ENCODE measurements at places on chromosomes 1 and 21.

DNA sequence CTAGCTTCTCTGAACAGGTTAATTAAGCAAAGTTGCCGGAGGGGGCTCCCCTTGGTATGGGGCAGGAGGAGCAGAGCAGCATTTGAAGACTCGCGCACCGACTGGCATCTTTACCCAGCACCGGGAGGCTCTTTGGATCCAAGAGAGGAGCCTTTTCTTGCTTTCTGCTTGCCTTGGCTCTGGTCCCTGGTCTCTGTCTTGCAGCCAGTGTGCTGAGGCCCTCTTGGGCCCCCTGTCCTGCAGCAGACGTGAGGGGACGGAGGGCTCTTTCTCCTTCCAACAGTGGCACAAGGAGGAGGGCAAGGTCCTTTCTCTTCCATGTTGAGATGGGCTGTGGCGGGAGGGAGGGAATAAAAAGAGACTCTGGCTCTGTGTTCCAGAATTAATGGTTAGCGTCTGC is 45.6 kb downstream of the ZBTB18 start:
- DNase-seq = no peak

- DNase-seq = no peak
Measured at GRCh38 chr1:30648408-30649000, 74.9 kb downstream of the MATN1 start.

DNA sequence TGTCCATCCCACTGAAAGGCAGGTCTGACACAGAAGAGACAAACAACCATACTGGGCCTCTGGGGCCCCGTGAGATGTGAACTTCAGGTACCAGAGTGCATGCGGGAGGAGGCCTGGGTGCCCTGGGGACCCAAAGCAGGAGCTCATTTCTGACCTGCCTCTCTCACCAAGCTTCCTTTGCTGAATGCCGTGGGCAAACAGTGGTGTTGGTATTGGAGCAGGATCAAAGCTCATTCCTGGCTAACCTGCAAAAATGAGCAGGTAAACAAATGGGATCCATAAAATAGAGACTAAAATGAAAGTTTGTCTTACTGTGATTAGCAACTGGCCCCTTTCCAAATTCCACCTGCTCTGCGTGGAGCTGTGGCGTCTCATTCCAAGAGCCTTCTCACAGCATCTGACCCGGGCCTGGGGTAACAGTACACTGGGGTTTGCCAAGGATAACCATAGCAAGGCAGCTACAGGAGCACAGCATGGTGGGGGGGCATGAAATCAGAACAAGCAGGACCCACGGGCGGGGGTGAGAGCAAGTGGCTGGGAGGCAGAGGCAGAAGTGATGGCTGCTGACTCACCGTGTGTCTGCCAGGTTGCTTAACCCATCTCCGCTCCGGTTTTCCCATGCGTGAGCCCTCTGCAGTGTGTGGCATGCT is 103.6 kb downstream of the KIF26B start:
- DNase-seq = no peak

- no peak for DNase-seq
Measured at GRCh38 chr1:33382661-33383415, 48.1 kb downstream of the PHC2 start.

DNA sequence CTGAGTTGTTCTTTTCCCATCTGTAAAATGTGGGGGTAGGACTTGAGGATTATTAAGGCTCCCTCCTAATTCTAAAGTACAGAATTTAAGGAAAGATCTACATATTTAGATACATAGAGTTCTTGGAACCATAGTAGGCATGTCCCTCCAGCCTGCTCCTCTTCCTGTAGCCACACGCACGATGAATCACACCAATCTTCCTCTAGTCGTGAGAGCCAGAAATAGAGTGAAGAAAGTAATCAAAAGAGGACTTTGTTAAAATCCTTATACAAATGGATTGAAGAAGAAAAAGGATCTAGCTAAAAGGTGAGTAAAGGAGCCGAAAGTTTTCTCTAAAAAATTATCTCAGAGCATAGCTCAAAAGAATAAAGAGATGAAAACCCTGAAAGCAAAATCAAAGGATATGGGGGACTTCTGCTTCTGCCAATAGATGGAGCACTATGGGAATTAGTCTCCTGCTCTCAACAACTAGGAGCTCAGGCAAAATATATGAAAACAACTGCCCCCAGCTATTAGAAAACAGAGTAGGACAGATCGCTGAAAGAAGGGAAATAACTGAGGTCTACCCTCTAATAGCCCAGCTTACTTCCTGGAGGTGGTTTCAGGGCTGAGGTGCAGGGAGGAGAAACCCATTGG is 8.5 kb downstream of the C1orf141 start:
- no peak for DNase-seq

DNA sequence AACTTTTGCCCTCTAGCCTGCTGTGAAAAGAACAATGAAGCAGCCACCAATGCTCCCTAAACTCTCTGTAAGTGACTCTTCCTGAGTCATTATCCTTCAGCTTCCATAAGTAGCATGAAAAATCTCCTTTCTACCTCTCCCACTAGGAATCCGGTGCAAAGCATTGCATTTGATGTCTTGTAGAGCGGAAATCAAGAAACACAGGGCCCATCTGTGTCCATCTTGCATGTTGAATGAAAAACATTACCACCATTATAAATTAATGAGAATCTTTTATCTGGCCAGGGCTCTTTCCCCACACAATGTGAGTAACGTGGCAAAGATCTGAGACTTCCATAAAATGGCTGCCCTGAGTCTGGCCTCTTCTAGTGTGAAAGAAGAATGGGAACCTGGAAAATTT is 324.4 kb downstream of the ADGRL2 start:
- DNase-seq = no peak

- DNase-seq = no peak
Measured at GRCh38 chr1:109115685-109116084, 1.8 kb downstream of the ELAPOR1 start.

DNA sequence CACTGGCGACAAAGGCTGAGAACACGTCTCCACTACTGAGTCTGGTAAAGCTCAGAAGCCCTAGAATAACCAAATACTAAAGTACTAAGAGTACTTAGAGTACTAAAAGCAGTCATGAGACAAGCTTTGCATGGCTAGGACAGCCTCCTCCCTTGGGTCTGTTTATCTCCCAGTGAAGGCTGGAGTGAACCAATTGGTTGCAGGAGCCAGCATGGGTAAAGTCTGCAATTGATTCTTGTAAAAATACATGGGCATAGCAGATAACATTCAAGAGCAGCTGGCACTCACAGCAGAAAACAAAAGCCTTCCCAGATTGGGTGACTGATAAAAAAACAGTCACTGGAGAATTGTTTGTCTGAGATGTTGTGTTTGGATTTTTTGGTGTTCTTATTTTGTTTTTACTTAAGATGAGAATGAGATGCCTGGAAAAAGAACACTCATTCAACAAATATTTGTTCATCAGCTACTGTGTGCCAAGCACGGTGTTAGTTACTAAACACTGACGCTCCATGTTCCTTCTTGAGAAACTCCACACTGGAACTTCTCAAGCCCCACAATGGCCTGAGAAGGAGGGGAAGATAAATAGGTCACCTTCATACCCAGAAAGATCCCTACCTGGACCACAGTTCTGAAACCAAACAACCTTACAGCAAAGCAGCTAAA is 3.7 kb downstream of the IRF6 start:
- DNase-seq = no peak

DNA sequence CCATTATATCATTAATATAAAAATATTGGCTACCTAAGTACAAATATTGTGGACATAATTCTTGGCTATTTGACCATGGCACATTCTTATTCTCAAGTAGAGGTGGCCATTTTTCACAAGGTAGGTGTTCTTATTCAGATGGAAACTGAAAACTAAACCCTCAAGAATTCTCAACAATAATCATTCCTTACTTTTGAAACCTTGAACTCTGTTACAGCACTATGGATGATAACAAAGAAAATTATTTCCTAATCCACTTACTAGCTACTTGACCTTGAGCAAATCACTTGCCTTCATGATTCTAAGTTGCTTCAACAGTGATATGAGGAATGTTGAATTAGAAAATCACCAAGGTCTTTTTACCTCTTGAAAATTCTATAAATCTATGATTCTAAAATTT is 482.2 kb downstream of the PTPRC start:
- DNase-seq = no peak

GRCh38 chr1:236284291-236284721 is 2.5 kb upstream of the ERO1B start:
- DNase-seq = no peak
